Pulmonary artery endothelial cell (primary cell): ENCODE measurements at places on chromosomes 5 and 9. TPM values are rescaled to one million over a fixed set of nuclear protein-coding genes. Genes with fewer than 3 reads are reported as not detected.

Gene REEP2
- total RNA-seq = 2.0 and 4.2 TPM in 2 replicates

Gene PCDHGA7
- 0.59 and 0.95 TPM in 2 replicates for total RNA-seq

Gene ACSL6
- not detected in 2 replicates for total RNA-seq

Gene NME5
- total RNA-seq = 1.1 and 1.2 TPM in 2 replicates

Gene CA9
- 0.40 TPM in 1 of 2 replicates, not detected in the other for total RNA-seq

DNA sequence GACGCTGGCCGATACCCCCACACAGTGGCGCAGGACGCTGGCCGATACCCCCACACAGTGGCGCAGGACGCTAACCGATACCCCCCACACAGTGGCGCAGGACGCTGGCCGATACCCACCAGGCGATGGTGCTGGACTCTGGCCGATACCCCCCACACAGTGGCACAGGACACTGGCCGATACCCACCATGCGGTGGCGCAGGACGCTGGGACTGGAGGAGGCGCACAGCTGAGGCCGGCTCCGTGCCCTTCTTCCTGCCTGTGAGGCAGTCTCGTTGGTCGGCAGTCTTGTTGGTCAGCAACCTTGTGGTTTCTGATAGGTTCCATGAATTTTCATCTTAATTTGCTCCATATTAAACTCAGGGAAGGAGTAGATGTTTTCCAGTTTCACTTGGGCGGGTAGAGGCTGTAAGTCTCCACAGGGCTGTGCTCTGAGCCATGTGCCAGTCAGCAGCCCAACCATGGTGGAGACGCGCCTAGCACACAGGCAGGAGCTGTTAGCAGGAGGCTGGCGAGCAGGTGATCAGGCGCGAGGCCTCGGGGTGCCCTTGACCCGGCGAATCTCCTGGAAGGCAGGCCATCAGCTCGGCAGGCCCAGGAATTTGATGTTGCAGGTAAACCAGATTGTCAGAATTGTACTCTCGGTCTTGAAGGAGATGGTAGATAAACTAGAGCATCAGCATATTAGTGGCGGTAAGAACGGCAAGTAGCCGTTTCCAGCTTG, 75.6 kb downstream of the EHMT1 start:
- DNase-seq = no peak

- DNase-seq = no peak
These were observed 369.7 kb downstream of the LRRC70 start for GRCh38 chr5:62948301-62948700.

DNA sequence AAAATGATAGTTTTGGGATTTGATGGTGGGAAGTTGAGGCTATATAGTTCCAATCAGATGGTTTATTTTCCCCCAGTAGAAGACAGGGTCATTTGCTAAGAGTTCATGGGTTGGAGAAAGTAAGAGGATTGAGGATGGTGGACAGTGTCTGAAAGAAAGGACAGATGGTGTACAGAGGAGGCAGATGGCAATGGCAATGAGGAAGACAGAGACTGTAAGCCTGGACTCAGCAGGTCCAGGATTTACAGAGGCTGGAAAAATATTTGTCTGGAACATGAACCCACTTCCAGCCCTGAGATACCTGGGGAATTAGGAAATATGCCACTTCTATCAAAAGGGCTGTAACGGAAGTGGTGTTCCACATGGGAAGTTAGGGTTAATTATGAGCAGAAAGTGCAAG, 84.5 kb downstream of the PCSK1 start:
- DNase-seq = no peak

GRCh38 chr5:61919920-61920319, 386.1 kb upstream of the KIF2A start:
- DNase-seq = no peak
